T-helper 2 cell treated with Interferon-gamma antibody and Interleukin-4, amounts not matched to agents 5 μg/mL and 100 μg/mL, for 36 hours (primary cell): ENCODE measurements at places on chromosomes 13 and 19.
A peak's percentile ranks its signal among the peaks of the same experiment; 100 is the strongest.

DNA sequence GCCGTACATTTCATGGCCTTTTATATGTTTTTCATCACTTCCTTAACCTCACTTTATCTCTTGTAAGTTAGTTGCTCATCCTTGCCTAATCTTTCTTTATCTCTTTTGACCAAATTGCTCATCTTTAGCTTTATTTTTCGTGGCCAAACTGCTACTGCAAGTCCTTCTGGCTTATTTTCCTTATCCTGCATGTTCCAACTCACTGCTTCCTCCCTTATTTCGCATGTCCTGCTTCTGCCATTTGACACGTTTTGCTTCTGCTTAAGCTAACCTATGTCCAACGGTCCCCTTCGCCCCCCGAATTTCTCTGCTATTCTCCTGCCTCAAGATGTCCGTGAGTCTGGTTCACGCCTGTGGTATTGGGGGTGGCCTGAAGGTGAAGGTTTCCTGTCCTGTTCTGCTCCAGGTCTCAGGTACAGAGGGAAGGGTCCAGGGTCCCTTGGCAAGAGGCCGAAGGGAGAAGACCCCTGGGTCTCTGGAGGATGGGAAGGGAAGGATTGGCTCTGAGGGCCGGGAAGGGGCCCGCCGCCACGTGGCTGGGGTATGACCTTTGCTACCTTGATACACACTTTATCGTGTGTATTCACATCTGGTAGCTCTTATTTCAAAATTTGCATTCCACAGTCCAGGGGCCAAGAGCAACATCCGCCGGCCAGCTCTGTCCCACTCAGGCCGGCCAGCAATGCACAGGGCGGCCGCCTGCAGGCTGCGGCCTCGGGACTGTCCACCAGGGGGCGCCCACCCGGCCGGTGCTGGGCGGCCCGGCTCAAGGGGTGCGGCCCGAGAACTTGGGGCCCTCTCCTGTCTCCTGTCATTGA lies 2.9 kb upstream of the C19orf85 start:
- DNase-seq = peak; percentile 62

DNA sequence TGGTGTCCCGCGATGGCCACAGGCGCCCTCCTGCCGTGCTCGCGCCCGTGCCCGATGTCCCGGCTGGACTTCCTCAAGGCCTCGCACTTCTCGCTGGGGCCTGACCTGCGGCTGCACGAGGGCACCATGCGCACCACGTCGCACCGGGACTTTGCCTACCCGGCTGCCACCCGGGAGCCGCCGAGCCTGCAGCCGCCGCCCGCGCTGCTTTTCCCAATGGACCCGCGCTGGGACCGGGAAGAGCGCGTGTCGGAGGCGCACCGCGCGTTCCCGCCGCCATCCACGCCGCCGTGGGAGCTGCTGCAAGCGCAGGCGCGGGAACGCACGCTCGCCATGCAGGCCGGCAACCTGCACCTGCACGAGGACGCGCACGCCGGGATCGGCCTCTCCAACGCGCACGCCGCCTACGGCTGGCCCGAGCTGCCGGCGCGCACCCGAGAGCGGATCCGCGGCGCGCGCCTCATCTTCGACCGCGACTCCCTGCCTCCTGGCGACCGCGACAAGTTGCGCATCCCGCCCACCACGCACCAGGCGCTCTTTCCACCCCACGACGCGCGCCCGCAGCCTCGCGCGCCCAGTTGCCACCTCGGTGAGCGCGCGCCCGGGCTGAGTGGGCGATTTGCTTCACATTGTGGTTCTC lies 12.1 kb upstream of the PEX11G start:
- peak; percentile 77 for DNase-seq

DNA sequence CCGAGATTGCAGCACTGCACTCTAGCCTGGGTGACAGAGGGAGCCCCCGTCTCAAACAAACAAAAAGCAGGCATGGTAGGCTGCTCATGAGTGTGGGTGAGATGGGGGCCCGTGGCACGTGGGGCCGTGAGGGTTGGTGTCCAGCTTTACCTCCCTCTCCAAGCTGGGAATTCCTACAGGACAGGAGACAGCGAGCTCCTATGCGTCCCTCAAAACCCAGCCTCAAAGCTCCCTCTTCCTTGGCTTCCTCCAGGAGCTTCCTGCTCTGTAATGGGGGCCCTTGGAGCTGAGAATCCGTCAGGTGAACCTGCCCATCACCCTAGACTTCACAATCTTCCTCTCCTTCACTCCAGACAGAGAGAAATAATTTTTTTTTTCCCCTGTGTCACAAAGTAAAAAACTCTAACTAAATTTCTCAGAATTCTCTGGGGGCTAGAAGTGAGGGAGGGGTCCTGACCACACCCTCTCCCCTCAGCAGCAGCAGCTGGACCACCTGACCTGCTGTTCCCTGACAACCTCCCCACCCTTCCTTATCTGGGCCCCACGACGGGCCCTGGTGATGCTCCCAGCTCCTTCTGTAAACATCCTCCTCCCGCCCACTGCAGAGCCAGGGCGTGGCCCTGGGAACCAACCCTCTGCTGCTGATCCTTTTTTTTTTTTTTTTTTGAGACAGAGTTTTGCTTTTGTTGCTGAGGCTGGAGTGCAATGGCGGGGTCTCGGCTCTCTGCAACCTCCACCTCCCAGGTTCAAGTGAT lies 22.1 kb upstream of the WDR18 start:
- no peak for DNase-seq

DNA sequence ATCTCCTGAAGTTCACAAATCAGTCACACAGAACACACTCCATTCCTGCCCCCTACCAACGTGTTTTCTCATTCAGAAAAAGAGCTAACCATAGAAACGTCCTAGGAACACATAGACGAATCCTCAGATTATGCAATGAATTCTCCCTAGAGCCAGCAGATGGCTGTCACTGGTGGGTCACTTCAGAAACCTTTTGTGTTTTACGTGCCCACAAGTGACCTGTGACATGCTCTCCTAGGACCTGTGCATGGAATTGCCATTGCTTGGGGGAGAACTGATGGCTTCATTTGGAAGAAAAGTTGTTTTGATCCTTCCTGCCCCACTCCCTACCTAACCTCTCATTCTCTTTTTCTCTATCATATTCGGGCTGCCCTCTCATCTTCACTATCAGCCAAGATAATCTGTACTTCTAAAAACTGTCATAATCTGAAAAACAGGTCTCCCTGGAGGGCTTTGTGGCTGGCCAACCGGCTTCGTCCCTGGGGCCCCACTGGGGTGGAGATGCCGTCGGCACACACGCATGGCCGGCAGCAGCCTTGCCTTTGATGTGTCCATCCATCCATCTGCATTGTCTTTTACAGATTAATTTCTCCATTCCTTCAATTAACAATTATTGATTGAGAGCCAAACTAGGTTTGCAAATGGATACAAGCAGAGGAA lies 144.1 kb upstream of the SERP2 start:
- no peak for DNase-seq

DNA sequence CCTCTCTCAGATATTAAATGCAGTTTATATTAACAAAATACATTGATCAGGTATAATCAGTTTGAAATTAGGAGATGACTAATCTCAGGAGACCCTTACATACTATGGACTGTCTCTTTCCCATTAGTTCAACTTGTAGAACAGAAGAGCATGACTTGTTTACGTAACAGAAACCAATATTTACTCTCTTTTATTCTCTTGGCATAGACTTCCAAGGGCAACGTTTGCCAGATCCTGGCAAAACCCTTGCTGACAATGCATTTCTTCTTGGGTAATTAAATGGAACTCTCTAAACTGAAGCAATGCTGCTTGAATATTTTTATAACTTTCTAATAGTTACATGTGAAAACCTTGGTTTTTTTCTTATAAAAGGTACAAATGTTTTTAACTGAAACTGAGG lies 68.3 kb upstream of the MYO16 start:
- no peak for DNase-seq

GRCh38 chr19:52592301-52592700 lies 22.2 kb downstream of the ZNF701 start:
- DNase-seq = no peak

DNA sequence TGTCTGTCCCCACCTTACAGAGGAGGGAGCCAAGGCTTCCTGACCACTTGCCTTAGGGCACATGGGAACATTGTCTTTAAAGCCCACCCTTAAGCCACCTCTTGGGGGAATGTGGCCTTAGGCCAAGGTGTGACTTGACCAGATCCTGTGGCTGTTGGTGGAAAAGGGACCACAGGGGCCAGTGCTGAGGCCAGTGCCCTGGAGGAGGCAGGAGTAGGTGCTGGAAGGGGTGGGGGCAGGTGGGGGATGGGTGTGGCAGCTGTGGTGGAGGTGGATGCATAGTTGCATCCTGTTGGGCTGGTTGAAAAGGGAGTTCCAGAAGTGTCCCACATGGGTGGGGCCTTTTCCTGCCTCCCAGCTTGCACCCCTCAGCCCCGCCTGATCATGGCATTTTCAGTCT lies 44.8 kb downstream of the DNM2 start:
- no peak for DNase-seq

DNA sequence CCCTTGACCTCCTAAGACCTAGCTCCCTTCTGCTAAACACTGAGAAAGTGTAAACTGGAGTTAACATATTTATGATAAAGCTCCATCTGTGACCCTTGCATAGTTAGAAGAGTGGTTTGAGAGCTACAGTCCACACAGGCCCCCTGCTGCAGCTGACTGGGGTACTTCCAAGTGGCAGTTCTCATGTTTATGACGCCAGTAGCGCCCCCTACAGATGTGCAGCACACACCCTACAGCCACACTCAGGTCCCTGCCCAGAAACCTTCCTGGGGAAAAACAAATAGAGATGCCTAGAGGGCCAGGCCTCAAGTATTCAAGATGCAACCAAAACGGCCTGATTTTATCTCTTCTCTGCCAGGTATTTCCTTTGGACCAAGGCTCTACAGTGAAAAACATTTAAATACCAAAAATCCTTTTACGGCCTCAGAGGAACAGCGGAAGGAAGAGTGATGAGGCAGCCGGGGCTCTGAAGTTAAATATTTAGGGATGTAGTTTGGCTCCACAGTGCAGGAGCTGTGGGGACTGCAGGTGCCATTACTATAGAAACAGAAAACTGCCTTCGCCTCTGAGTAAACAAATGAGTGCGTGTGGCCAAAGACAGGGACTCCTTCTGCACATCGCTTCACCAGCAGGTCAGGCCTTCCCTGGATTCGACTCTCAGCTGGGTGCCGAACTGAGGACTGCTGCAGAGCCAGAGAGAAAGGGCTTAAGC lies 553.1 kb downstream of the EFNB2 start:
- DNase-seq = no peak

DNA sequence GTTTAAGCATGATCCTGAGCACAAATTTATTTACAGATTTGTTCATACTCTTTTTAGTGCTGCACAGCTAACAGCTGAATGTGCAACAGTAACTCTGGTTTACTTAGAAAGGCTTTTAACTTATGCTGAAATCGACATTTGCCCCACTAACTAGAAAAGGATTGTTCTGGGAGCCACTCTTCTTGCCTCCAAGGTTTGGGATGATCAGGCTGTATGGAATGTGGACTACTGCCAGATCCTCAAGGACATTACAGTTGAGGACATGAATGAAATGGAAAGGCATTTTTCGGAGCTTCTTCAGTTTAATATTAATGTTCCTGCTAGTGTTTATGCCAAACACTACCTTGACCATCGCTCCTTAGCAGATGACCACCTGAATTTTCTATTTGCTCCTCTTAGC lies 16.0 kb downstream of the ZNF100 start:
- no peak for DNase-seq

DNA sequence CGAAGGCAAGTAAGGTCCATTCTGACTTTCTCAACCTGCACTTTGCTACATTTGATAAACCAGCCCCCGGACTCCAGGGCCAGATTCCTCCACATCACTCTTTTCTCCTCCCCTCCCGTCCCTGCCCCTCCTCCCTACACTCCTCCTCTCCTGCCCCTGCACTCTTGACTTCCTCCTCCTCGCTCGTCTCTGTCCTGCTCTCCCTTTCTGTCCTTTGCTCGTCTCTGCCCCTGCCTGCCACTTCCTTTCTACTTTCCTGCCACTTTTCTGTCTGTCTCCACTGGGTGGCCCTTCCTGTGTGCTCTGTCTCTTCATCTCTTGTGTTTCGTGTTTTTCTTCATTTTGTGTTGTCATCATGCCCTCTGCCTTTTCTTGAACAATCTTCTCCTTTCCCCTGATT lies 7.0 kb downstream of the U2AF2 start:
- DNase-seq = no peak

GRCh38 chr19:40530091-40530901 lies 46.4 kb upstream of the SHKBP1 start:
- no peak for DNase-seq

DNA sequence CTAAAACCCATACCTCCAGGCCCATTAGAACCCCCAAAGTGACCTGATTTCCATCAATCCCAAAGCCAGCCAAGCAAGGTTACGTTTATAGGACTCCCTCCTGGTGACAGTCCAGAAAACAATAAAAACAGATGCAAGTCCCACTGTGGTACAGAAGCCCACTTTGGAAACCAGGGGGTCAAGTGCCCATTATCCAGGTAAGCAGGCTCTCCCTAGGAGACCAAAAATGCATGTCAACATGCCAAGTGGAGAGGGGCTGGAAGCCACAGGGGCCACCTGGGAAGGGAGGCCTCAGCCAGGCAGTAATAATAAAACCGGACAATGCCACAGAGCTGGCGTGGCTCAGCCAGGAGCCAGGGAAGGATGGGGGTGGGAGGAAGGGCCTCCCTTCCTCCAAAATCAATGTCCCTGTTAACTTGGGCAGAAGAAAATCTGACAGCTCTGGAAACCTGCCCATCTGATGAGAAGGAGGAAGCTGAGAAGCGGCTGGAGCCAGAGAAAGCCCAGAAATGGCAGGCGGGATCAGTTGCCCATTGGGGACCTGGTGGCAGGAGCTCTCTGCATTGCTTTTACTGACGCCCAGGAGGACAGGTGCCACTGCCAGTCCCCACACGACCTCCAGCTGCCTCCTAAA lies 160.4 kb downstream of the ZIC5 start:
- DNase-seq = no peak

GRCh38 chr13:21100994-21101757 lies 39.8 kb upstream of the LATS2 start:
- DNase-seq = no peak

DNA sequence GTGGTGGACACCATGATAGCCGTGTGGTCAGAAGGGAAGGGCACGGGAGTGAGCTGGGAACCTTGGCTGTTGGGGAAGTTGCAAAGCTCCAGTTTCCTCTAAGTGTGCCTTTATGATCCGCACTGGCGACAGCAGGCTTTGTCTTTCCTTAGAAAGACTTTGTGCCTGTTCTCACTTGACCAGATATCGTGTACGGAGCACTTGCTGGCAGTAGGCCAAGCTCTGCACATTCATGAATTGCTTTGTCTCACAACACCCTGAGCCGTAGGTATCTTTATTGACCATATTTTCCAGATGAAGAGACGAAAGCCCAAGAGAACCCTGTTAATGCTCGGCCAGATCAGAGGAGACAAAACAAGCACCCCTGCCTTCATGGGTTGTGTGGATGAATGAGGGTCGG lies 15.1 kb downstream of the CUL4A start:
- no peak for DNase-seq

DNA sequence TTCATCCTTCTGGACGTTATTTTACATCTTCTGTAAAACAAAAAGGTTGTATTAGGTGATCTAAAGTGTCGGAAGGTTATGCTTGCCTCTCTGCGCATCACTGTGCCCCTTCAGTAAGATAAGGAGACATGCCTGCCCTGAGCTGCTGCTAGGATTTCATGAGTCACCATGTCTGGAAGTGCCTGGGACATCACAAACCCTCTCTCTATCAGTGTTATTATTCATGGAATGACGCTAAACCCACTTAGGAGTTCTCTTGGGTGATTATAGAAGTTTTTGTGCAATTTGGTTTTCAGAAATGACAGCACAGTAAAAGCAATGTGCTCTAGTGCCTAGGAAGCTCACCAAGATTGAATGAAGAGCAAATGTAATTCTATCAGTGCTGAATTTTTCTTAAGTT lies 617.7 kb downstream of the DCT start:
- no peak for DNase-seq
